ENCODE measurements at places on chromosomes 1 and 21.

GRCh38 chr1:204017032-204017431, 55.9 kb upstream of the SOX13 start:
- DNase-seq: no peak

DNA sequence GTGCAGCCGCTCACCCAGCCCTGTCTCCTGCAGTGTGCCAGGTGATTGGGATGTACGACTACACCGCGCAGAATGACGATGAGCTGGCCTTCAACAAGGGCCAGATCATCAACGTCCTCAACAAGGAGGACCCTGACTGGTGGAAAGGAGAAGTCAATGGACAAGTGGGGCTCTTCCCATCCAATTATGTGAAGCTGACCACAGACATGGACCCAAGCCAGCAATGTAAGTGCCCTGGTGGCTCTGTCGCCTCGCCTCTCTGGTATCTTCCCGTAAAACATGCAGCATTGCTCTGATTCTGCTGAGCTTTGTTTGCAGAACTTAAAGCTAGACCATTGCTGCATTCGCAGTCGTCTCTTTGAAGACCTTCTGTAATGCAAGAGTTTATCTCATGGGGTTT, 79.2 kb downstream of the ATP5PO start:
- no peak for DNase-seq

GRCh38 chr1:21342961-21343838, 52.9 kb upstream of the ECE1 start:
- DNase-seq: no peak

GRCh38 chr21:42844411-42845113, 34.8 kb downstream of the WDR4 start:
- DNase-seq: no peak

- DNase-seq: no peak
Measured at GRCh38 chr1:234239936-234240335, 133.3 kb upstream of the COA6 start.

Measured in stimulated activated CD4-positive, alpha-beta T cell treated with anti-CD3 and anti-CD28 coated beads, Interleukin-1b, Interleukin-23, amount 100 ng/mL, for 4 hours (primary cell).